RKO (cell line): ENCODE measurements at places on chromosomes 2 and 18.
A peak's percentile ranks its signal among the peaks of the same experiment; 100 is the strongest.

- DNase-seq = no peak
These were observed 2.7 kb downstream of the STK16 start for GRCh38 chr2:219247678-219248642.

GRCh38 chr18:54790109-54790508 is 38.2 kb upstream of the RAB27B start:
- DNase-seq = no peak

DNA sequence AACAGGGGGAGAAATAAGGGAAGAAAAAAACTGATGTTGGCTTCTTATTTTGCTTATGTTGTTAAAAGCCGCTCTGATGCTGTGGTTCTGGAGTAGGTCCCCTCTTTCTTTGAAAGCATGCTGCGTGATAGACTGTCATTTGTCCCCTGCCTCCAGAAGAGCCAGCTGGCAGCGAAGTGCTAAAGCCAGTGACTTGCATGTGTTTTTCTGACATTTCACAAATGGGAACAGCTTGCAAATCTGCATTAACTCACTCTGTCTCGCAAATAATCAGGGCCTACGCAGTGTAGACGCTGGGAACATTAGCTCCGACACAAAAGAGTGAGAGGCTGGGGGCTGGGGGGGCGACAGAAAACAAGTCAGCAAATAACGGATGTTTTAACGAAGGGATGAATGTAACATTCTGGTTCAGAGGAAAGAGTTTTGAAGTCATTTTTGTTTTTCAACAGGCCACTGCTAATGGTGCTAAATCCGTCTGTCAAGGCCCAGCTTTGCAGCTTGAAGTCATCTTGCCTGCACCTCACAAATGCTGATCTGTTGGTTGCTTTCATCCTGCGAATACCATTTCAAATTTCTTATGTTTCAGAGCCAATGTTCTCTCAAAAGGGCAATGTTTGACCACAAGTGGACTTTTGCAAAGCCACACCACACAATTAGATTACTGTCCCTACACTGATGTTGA is 68.8 kb upstream of the PIK3C3 start:
- no peak for DNase-seq

DNA sequence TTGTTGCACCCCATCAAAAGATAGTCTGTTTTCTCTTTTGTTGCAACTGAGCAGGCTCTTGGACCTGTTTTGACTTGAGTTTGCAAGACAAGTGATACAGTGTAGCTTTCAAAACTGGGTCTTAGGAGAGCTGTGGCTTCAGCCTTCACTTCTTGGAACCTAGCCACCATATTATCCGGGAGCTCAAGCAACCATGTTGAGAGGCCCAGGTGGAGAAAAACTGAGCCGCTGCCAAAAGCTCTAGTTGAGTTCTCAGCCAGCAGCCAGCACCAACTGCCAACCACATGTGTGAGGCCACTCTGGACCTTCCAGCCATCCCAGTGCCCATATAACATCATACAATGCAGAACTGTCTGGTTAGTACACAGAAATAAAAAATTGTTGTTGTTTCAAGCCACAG is 5.4 kb downstream of the CACNB4 start:
- DNase-seq = no peak

DNA sequence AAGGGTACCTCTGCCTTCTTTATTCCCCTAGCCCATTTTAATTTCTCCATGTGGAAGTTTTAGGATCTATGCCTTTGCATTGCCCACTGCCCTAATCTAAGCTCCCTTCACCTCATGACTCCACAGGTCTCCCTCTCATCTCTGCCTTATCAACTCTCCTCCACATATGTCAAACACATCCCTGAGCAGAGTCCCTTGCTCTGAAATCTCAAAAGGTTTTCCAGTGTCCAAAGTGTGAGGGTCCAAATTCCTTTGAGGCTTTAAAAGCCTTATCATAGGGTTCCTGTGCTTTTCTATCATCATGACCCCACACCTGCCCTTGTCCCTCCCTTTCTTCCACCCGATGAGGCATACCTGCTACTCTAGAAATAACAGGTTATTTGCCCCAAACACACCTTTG is 38.6 kb downstream of the SLC4A1AP start:
- DNase-seq = no peak

- DNase-seq = no peak
These were observed 82.0 kb upstream of the SLC39A10 start for GRCh38 chr2:195575016-195575415.

GRCh38 chr18:21129566-21130216 is 18.1 kb upstream of the ROCK1 start:
- no peak for DNase-seq

DNA sequence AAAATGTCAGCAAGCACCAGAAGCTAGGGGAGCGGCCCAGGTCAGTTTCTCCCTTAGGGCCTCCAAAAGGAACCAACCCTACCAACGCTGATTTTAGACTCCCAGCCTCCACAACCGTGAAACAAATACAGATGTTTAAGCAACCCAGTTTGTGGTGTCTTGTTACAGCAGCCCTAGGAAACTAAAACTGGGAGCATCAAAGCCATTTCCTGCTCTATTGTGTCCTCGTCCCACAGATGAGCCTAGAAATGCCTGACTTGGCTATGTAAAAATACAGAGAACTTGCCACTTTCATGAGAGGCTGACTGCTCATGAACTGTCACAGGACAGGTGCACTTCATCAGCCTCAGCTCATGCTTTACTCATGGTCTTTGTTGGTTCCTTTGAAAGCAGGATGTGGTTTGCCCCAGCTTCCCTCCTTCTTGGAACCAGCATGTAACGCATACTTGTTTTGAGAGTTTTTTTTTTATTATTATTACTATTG is 97.6 kb upstream of the SLC39A10 start:
- DNase-seq = peak; percentile 67

DNA sequence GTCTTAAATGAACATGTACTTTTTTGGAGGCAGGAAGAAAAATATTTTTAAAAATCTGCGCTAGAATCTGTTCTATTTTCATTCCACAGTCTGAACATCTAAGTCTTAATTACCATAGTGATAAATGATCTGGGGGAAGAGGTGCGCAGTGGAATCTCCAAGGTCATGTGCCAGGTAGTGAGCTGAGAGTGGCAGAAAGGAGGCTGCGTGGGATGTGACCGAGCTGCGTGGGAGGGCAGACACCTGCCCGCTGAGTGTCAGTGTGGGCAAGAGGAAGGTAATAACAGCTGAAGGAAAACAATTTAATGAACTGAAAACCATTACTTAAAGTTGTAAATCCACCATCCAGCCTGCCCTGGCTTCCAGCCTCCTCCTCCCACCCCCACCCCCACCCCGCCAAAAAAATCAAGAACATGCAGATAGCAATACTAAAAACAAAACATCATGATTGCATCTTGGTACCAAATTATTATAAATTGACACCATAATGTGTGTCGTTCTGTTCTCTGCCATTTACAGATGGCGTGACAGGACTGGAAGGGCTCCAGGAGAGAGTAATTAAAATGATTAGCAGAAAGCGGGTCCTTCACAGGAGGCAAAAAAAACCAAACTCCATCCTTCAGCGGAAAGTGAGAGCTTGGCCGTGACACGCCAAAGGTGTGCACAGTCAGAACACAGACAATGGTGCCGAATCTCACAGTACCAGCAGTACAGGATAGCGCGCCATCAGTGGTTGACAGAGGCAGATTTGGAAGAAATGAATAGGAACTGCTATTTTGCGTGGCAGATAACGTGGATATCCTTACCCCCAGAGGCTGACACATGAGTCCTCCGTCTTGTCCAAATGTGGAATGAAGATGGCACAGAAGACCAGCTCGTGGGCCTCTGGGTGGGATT is 11.4 kb upstream of the DTNB start:
- DNase-seq = no peak

- no peak for DNase-seq
These were observed 40.0 kb downstream of the ACVR2A start for GRCh38 chr2:147884830-147885229.

DNA sequence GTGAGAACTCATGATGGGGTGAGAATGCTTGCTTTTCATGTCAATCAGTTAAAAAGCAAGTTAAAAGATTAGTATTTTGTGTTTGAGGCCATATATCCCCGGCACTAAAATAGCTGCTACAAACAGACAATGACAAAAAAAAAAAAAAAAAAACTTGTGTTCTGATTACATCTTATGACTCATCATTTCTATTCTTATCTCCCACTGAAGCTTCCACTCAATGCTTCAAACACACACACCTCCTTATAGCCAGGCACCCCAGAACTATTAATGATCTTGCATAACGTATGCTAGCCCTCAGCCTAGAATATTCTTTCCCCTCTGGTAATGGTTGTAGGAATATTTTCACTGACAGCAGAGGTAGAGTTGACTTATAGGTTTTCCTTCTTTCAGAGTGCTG is 778.3 kb downstream of the TRIB2 start:
- DNase-seq = no peak

GRCh38 chr2:147164563-147164962 is 680.3 kb upstream of the ACVR2A start:
- no peak for DNase-seq

- no peak for DNase-seq
These were observed 136.5 kb upstream of the CDH20 start for GRCh38 chr18:61196750-61197149.

DNA sequence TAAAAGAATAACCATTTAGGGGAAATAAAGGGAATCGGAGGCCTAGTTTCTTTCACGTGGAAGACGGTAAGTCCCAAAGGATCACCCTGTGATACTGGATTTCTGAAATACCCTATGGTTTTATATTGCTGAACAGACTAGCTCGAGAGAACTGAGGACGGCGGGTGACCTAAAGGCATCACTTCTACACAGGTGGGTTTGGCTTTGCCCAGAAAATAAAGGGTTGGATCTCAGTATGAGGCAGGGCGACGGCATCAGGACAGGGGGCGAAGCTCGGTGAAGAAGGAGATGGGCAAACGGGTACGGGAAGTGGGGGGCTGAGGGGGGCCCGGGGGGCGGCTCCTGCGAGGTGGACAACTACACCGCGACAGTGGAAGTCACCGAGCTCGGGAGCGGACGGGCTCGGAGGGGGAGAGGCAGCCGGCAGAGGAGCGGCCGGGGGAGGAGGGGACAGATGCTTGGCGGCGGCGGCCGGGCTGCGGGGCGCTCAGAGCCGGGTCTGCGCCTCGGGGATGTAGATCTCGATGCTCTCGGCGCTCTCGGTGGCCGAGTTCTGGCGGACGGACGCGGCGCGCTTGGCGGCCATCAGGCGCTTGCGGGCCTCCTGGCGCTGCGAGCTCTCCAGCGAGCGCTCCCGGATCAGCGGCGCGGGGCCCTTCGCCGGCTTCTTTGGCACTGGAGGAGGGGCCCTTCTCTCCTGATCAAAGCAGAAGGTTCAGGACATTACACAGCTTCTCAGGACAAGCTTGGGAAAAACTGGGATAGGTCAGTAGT is 48.9 kb downstream of the TGIF1 start:
- no peak for DNase-seq

DNA sequence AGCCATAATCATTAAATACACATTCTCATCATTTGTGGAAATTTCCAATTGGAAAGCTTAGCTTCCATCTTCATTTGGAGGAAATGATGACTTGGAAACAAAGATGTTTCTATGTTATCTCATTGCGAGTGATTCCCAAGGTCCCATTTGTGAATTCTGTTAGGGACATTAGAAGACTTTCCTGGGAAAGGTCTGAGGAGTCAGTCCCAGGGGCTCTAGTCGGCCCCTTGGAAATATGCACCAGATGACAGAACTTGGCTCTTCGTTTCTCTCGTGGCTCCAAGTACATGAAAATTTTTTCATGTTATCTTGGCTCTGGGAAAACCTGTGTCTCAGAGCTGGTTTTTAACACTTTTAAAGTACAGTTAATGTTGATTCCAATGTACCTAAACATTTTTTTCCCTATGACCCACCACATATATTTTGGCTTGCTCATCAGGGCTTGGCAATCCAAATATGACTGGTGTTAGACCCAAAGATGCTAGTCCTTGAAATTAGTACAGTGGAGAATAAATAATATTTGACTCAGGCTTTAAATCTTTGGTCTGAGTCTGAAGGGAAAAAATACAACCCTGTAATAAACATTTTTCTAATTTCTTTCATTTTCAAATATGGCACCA is 15.4 kb upstream of the CAVIN2 start:
- no peak for DNase-seq

DNA sequence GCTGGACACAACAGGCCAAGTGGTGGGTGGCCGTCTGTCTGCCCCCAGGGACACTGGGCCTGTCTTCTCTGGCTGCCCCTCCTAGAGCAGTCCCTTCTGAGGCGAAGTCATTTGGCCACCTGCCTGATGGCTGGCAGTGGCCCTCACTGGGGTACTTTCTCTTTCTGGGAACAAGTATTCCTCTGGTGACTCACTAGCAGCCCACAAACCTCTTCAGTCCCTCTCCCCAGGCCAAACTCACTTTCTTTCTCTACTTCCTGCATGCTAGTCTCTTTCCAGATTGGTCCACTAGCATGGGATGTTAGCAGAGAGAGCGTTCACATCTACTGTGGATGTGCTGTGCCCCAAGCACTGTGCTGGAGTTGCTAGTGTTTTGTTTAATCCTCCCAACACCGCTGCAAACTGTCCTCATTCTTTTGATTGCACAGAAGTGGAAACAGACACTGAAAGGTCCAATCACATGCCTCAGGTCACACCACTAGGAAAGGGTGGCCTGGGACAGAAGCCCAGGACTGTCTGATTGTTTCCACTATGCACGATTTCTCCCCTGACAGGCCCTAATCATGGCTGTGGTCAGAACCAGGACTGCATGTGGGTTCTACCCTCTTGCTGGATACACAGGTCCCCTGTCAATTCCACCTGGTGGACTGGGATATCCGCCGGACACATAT is 5.2 kb downstream of the DYSF start:
- no peak for DNase-seq

DNA sequence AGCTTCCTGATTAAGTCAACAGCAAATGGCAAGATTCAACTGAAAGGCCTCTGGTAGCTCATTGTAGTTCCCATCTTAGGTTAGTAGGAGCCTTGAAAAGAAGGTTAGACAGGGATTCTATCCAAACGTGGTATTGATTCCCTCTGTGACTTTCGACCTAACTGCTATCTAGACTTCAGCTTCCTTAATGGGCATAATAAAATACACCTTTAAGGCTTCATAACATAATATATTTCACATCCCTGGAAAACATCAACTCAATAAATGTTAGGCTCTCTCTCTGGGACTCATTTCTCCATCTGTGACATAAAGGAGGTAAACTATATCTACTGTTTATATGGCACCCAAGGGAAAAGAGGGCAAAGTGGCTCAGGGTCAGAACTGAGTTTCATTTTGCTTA is 60.9 kb downstream of the STK39 start:
- no peak for DNase-seq

DNA sequence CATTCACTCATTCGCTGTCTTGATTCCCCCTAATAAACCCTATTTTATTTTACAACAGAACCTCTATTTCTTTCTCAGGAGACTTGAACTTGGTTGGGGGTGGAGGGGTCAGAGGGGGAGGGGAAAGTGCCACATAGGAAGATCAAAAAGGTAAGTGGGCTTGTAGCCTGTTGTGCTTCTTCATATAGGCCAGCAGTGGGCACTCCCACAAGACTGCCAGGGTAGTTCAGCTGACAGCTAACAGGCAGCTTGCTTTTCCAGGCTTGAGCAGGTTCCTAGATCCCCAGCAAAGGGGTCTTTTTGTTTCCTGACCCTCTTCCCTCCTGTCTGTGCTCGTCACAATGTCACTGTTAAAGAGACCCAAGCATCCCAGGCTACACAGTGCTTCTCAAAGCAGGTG is 829 bp upstream of the KIAA2012 start:
- DNase-seq = no peak

- DNase-seq = no peak
These were observed 23.6 kb downstream of the SP3 start for GRCh38 chr2:173941567-173941966.

- peak; percentile 6 for DNase-seq
These were observed 109.1 kb upstream of the CTDP1 start for GRCh38 chr18:79570266-79571201.

GRCh38 chr2:127864877-127865276 is 6.9 kb upstream of the POLR2D start:
- DNase-seq = peak; percentile 44

- DNase-seq = no peak
These were observed 22.4 kb downstream of the GREB1 start for GRCh38 chr2:11556101-11556806.
